T-cell (primary cell): ENCODE measurements at places on chromosomes 3 and 15.

DNA sequence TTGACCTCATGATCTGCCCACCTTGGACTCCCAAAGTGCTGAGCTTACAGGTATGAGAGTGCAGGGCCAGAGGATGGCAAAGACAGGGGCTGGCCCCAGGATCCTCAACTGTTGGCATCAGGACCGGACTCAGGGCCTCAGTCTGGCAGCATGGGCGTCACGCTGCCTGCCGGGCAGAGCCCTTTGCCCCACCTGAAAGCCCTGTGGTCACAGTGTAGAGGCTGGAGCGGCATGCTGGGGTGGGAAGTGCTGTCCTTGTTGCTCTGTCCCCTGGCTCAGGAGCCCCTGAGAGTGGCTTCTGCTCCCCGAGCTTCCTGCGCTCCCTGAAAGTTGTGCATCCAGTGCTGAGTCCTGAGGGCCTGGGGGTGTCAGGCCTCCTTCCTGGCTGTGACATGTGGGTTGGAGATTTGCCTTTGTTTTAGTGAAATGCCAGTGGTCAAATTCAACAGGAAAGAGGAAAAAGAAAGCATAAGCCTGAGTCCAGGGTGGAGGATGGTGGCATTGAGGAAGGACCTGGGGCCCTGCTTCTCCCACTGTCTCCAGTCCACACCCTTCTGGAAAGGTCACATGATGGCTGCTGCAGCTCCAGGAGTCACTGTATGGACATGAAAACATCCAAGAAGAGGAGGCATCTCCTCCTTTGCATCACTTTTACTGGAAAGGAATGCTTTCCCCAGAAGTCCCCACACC, 147.2 kb downstream of the OR4M2 start:
- no peak for DNase-seq

DNA sequence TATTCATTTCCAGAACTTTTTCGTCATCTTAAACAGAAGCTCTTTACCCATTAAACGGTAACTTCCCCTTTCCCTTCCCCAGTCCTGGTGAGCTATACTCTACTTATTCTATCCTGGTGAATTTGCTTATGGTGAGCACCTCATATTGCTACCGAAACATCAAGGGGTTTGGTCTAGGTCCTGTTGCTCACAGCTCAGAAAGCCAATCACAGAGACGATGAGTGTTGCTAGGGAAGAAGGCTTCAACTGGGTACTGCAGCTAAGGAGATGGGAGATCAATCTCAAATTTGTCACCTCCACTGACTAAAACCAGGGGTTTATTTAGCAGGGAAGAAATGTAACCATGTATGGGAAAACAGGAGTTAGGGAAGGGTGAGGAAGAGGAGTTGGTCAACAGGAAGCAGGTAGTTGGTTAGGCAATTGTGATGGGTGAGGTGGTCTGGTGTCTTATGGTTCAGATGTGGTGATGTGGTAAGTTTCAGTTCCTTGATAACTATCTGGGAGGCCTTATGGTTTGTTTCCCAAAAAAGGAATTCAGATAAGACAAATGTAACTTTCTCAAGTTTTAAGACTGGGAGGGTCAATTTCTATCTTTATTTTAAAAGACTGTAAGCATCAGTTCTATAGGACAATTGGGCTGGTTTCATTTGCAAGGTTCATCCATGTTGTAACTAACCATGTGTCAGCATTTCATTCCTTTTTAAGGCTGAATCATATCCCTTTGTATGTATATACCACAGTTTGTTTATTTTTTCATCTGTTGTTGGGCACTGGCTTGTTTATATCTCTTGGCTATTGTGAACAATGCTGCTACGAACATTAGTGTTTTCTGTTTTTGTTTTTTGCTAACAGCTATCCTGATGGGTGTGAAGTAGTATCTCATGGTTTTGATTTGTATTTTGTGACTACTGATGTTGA, 24.3 kb downstream of the ARHGAP11B start:
- no peak for DNase-seq

DNA sequence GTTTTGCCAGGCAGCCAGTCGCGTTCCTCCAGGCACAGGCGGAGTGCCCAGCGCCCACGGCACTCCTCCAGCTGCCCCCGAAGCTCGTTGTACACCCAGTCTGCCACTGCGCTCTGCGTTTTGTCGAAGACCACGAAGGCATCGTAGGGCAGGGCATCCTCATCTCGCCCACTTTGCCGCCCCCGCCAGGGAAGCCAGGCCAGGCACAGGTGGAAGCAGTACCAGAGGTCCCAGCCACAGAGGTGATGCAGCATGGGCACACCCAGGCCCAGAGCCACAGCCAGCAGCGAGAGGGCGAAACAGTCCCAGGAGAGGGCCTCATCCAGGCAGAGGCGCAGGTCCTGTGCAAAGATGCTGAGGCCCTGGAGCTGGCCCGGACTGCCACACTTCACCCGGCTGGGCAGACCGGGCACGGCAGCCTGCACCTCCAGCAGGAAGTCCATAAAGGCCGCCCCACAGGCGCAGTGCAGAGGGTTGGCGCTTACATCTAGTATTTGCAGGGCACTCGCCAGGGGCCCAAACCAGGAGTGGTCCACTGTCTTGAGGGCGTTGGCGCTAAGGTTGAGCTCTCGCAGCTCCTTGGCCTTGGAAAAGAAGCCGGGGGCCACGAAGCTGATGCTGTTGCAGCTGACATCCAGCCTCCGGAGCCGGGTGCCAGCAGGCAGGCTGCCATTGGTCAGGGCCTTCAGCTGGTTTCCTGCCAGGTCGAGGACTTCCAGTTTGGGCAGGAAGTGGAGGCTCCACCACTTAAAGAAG, 3.7 kb downstream of the TLR9 start:
- peak; percentile 59 for DNase-seq

GRCh38 chr15:66404122-66404521, 17.4 kb downstream of the MAP2K1 start:
- DNase-seq: no peak

DNA sequence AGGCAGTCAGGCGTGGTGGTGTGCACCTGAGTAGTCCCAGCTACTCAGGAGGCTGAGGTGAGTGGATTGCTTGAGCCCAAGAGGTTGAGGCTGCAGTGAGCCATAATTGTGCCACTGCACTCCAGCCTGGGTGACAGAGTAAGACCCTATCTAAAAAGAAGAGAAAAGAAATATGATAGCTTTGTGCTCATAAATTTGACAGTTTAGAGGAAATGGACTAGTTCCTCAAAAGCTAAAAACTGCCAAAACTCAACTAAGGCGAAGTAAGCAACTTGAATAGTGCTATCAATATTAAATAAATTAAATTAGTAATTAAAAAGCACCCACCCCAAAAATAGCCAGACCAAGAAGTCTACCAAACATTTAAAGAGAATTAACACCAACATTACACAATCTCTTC, 24.5 kb upstream of the SLC15A2 start:
- DNase-seq: no peak

DNA sequence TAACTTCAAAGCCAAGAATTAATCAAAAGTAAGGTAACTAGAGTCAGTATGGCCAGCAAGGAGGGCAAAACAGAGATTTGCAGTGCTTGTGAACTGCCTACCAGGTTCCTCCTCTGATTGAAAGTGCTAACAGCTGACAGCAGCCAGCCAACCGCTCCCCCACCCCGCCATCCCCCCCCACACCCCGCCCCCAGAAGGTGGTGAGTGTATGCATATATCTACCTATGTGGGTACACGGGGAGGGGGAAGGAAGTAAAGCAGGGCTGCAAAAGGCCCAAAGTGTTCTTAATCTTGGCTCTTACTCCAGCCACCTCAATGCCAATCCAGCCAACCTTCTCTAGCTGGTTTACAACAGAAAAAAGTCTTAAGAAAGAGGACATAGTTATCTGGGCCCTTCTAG, 50.7 kb downstream of the RAF1 start:
- DNase-seq: no peak

GRCh38 chr3:169836078-169836941, 23.6 kb upstream of the LRRC34 start:
- no peak for DNase-seq

DNA sequence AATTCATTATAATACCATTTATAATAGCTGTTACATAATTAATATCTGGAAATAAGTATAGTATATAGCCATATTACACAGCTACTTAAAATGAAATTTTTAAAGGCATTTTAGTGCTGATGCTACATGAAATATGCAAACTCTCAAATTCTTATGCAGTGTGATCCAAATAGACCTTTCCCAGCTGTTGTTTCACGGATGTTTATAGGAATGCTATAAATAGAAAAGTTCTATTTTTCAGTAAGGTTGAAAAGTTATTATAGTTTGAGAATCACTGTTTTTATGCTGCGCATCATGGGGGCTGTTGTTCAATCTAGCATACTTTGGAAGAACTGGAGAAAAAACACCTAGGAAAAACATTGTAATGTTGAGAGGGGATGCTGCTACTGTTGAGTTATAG, 147.7 kb upstream of the TRIM42 start:
- DNase-seq: no peak

- DNase-seq: no peak
Observed at GRCh38 chr15:76803049-76803571, 102.0 kb downstream of the SCAPER start.

DNA sequence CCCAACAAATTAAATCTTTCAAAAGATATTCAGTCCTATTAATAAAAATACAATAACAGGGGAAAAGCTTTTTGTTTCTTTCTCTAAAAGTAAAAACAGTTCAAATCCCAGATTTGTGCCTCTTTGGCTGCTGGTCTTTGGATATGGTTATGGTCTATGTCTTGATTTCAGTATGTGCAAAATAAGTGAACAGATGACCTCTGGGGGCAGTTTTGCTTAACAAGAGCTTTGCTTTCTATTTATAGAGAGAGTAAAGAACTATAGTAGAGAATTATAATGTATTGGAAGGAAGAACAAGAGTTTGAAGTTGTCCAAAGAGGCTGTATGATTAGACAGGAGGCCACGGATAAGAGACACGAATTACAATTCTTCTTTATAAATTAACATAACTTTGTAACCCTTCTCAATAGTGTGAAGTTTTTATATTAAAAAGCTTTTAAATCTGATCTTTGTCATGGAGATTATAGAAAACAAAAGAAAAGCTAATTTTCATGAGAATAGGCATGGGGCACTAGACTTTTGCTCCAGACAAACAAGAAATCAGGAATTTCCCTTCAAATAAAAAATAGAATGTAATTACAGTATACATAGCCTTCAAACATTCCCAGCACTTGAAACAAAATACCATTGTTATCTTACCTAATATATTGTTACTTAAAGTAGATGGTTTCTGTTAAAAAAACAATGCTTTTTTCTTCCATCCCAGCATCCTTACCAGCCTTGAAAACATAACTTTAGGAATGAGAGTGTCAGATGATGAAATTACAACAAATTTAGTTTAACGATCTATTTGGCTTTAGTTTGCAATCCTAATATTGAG, 432.7 kb upstream of the ARHGEF26 start:
- no peak for DNase-seq

GRCh38 chr3:61117045-61117898, 134.0 kb downstream of the FHIT start:
- DNase-seq: no peak
